ENCODE measurements at places on chromosomes 12 and 14.
A peak's percentile ranks its signal among the peaks of the same experiment; 100 is the strongest.

- H3K4me1 ChIP-seq, result no peaks in the 10 kb centered on the region
- no peak overlapping the region for H3K4me3 ChIP-seq
- no peak for DNase-seq
- H3K27ac ChIP-seq, result no peak overlapping the region
- H3K36me3 ChIP-seq, result no peaks in the 10 kb centered on the region
These were observed 949.7 kb downstream of the TRHDE start for GRCh38 chr12:73221836-73222235.

GRCh38 chr14:101595349-101595748 lies 34.1 kb downstream of the DIO3 start:
- H3K27me3 ChIP-seq, result no peaks in the 10 kb centered on the region
- no peak overlapping the region for H3K27ac ChIP-seq
- no peak for DNase-seq
- no peaks in the 10 kb centered on the region for H3K36me3 ChIP-seq
- H3K4me1 ChIP-seq, result peaks cover 16% of the 10 kb centered on the region

- no peaks in the 10 kb centered on the region for H3K27me3 ChIP-seq
- H3K4me1 ChIP-seq, result no peaks in the 10 kb centered on the region
- H3K27ac ChIP-seq, result no peak overlapping the region
- H3K4me3 ChIP-seq, result no peak overlapping the region
- H3K36me3 ChIP-seq, result no peaks in the 10 kb centered on the region
These were observed 36.4 kb downstream of the DAO start for GRCh38 chr12:108916336-108916735.

- H3K27ac ChIP-seq, result no peak overlapping the region
- no peak overlapping the region for H3K4me3 ChIP-seq
- no peaks in the 10 kb centered on the region for H3K36me3 ChIP-seq
- no peaks in the 10 kb centered on the region for H3K27me3 ChIP-seq
These were observed 285.1 kb upstream of the TMEM132C start for GRCh38 chr12:127981875-127982274.

GRCh38 chr12:6494258-6494743 lies 399 bp downstream of the NCAPD2 start:
- peaks cover 9% of the 10 kb centered on the region for H3K36me3 ChIP-seq
- DNase-seq, result no peak
- H3K4me1 ChIP-seq, result peaks cover 10% of the 10 kb centered on the region
- H3K27me3 ChIP-seq, result no peaks in the 10 kb centered on the region
- H3K27ac ChIP-seq, result peak overlapping the region; percentile 54

- no peak for DNase-seq
- H3K27ac ChIP-seq, result no peak overlapping the region
- H3K4me1 ChIP-seq, result no peaks in the 10 kb centered on the region
- no peak overlapping the region for H3K4me3 ChIP-seq
- no peaks in the 10 kb centered on the region for H3K27me3 ChIP-seq
These were observed 14.7 kb upstream of the ASIC1 start for GRCh38 chr12:50042693-50043092.

DNA sequence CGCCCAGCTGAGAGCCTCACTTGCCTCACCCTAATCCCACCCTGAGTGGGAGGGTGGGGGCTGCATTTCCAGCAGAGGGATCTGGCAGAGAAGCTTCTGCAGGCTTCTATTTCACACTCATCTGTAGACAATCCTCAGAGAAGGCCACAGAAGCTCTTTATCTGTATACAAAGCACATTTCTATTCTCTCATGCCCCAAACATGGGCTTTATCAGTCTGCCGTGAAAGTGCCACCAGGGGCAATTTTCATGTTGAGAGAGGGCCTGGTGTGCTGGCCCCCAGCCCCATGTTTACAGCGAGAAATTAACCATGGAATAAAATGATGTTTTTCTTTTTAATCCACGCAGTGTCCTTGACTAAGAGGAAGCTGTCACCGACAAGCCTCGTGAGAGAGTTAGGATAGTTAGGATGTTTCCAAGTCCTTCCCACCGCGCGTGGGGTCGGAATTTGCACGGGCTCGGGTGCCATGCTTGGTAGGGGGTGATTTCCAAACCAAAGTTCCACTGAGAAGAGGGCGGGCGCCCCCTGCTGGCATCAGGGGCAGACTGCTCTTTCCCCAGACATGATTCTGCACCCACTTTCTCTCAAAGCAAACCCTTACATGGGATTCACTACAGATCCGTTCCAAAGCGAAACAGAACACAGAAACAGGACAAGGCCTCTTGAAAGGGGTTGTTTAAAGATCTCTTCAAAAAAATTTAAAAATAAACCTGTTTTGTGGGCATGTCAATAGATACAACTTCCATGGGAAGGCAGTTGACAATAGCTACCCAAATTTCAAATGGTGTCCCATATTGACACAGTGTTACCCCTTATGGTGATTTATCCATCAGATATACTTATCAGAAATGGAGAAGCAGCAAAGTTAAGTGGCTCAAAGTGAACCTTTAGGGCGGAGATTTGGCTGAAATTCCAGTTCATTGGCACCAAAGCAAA lies 19.4 kb downstream of the BDKRB1 start:
- no peaks in the 10 kb centered on the region for H3K27me3 ChIP-seq
- H3K27ac ChIP-seq, result no peak overlapping the region
- H3K4me3 ChIP-seq, result no peak overlapping the region
- H3K36me3 ChIP-seq, result no peaks in the 10 kb centered on the region
- DNase-seq, result peak; percentile 53

DNA sequence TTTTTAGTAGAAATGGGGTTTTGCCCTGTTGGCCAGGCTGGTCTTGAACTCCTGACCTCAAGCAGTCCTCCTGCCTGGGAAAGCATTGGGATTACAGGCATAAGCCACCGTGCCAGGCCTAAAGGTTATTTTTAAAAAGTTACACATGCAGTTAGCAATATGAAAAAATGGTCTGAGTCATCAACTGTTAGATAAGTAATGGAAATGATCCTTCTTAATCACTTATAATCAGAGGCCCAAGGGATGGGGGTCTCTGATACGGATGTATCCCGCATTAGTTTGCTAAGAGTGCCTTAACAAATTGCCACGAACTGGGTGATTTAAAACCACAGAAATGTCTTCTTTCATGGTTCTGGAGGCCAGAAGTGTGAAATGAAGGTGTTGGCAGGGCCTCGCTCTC lies 54.1 kb upstream of the FERMT2 start:
- H3K4me1 ChIP-seq, result no peaks in the 10 kb centered on the region
- no peaks in the 10 kb centered on the region for H3K36me3 ChIP-seq
- no peak overlapping the region for H3K4me3 ChIP-seq
- no peaks in the 10 kb centered on the region for H3K27me3 ChIP-seq
- DNase-seq, result no peak

DNA sequence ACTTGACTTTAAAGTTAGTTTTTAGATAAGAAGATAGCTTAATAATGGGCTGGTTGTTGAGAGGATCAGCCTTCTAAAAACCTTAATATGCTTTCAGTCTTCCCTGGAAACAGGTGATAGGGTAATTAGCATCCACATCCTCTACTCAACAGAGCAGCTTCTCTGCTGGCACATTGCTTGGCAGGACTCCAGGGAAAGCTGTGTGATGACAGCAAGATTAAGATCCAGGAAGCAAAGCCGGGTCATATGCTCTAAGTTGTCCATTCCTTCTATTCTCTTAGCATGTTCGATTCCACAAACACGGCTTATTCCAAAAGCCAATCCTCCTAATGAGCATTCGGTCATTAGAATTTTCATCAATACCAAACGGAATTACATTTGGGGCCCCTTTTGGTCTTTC lies 87.0 kb downstream of the HMGA2 start:
- no peaks in the 10 kb centered on the region for H3K36me3 ChIP-seq
- H3K4me3 ChIP-seq, result no peak overlapping the region
- no peaks in the 10 kb centered on the region for H3K4me1 ChIP-seq
- no peak for DNase-seq
- H3K27me3 ChIP-seq, result no peaks in the 10 kb centered on the region

- no peaks in the 10 kb centered on the region for H3K27me3 ChIP-seq
- H3K27ac ChIP-seq, result peak overlapping the region; percentile 80
- no peak overlapping the region for H3K4me3 ChIP-seq
- H3K36me3 ChIP-seq, result no peaks in the 10 kb centered on the region
These were observed 24.8 kb downstream of the PRKCH start for GRCh38 chr14:61346221-61346620.

DNA sequence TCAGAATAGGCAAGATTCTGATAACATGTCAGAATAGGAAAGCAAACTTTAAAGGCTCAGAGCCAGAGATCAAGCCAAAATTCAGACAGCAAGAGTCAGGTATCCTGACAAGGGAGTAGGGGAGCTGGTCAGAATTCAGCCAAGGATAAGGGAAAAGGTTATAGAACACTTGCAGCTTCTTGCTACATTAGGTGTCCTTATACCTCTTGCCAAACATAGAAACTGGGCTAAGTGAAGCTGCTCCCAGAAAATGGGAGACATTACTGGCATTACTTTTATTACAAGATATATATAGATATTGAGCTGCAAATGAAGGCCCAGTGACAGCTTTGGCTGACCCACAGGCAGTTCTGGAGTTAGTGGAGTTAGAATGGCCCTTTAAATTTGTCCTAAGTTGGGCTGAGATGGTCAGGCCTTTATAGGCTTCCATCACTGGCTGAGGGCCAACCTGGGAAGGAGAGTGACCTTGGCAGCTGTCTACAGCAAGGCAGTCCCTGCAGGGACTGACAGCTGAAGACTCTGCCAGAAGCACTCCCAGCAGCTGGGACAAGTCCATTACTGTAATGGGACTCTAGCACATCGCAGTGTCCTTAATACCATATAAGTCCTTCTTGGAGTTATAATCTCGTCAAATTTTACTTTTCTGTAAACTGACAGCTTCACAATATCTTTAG lies 83.0 kb downstream of the LRRC9 start:
- no peaks in the 10 kb centered on the region for H3K4me1 ChIP-seq
- H3K36me3 ChIP-seq, result no peaks in the 10 kb centered on the region
- DNase-seq, result no peak
- no peaks in the 10 kb centered on the region for H3K27me3 ChIP-seq

DNA sequence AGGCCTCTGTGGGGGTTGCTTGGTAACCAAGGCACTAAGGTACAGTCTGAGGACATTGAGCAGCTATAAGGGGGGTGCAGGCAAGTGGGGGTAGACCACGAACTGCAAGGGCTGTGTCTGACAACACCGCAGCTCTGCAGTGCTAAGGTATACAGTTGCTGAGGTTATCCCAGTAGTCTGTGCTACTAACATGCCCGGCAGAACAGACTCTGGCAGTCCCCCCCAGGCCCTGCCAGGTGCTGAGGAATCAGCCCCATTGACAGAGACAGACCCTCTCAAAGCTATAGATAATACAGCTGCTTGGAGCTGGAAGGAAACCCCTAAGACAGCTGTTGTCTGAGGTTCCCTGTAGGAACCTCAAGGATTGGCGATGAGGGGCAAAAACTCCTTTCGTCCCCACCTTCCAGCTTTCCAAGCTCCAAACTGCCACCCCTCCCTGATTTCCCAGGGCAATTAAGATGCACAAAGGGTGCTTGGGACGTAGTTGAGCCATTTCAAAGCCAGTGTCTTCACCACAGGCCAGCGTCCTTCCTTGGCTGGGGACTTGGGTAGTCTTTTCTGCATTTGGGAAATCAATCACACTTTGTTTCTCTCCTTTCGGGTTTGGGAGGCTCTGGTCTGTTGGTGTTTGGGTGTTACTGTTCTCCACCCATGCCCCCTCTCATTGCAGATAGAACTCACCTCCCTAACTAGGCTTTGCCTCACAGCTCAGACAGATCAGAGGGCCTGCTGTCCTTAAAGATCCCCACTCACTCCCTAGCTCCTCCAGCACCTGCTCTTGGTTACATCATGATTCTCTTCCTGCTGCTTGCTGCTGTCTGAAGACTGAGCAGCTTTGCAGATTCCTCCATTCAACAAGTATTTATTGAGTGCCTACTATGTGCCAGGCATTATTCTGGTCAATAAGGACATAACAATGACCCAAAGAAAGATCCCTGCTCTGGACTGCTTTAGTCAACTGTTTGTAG lies 2.0 kb upstream of the MYH7 start:
- H3K4me1 ChIP-seq, result no peaks in the 10 kb centered on the region
- DNase-seq, result no peak

DNA sequence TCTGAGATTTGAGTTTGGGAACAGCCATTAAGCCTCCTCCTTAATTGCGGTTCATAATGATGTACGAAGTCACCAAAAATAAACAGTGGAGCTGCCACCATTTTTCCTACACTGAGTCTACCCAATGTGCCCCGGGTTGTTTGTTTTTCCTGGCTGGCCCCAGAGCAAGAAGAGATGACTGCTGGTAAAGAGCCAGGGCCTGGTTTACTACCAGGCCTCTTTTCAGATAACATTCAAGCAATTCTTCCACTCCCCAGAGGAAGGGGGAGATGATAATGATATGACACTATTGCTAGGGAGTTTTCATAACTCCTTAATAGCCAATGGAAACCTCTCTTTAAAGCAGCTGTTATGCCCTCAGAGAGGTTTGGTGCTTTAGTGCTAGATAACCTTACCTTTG lies 42.3 kb downstream of the BRAP start:
- no peak for DNase-seq
- no peaks in the 10 kb centered on the region for H3K27me3 ChIP-seq
- no peaks in the 10 kb centered on the region for H3K4me1 ChIP-seq
- no peak overlapping the region for H3K4me3 ChIP-seq
- H3K27ac ChIP-seq, result no peak overlapping the region

GRCh38 chr12:79183926-79184325 lies 319.4 kb downstream of the SYT1 start:
- no peaks in the 10 kb centered on the region for H3K27me3 ChIP-seq
- H3K4me3 ChIP-seq, result no peak overlapping the region
- no peak for DNase-seq
- H3K27ac ChIP-seq, result no peak overlapping the region

- H3K4me3 ChIP-seq, result no peak overlapping the region
- H3K4me1 ChIP-seq, result no peaks in the 10 kb centered on the region
- H3K36me3 ChIP-seq, result no peaks in the 10 kb centered on the region
- no peaks in the 10 kb centered on the region for H3K27me3 ChIP-seq
- no peak overlapping the region for H3K27ac ChIP-seq
- DNase-seq, result no peak
These were observed 30.7 kb upstream of the BCL7A start for GRCh38 chr12:121990692-121991603.

DNA sequence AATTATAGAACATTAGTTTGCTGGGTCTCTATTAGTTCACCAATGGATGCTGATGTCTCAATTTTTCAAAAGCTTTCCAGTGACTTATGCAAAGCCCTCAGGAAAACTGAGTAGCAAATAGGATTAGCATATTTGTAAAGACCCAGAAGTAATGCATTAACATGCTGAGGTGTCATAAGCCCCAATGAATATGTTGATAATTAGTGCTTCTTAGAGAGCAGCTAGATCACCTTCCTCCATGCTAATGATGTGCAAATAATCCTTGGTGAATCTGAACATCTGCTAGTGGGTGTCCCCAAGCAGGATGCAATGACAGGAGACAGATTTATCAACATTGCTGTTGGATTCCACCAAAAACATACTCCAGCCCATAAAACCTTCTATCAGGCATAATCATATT lies 19.0 kb downstream of the IFNG start:
- no peak for DNase-seq
- no peak overlapping the region for H3K27ac ChIP-seq
- H3K4me1 ChIP-seq, result peaks cover 5% of the 10 kb centered on the region
- no peaks in the 10 kb centered on the region for H3K27me3 ChIP-seq
- H3K36me3 ChIP-seq, result no peaks in the 10 kb centered on the region
- H3K4me3 ChIP-seq, result no peak overlapping the region

GRCh38 chr12:57519796-57520052 lies 590 bp downstream of the DDIT3 start:
- H3K36me3 ChIP-seq, result peaks cover 28% of the 10 kb centered on the region
- H3K27me3 ChIP-seq, result no peaks in the 10 kb centered on the region
- no peak for DNase-seq
- peak overlapping the region; percentile 71 for H3K4me3 ChIP-seq
- peak overlapping the region; percentile 95 for H3K27ac ChIP-seq
